ENCODE measurements at places on chromosomes 7 and 10.

DNA sequence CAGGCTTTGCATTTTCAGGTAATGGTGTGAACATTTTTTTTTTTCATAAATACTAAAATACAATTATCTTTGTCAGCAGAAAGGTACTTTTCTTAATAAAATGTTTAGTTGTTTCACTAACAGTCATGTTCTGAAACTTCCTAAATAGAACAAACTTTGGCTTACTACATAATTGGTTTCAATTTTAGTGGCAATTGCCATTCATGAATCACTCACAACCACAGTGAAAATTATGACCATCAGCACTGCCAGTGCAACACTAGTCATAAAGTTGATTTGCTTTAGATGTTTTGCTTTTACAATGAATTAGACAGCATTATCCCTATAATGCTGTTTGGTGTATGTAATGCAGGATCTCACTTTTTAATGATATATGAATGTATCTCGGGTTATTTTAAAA is 297.6 kb upstream of the PLXDC2 start:
- DNase-seq = no peak

DNA sequence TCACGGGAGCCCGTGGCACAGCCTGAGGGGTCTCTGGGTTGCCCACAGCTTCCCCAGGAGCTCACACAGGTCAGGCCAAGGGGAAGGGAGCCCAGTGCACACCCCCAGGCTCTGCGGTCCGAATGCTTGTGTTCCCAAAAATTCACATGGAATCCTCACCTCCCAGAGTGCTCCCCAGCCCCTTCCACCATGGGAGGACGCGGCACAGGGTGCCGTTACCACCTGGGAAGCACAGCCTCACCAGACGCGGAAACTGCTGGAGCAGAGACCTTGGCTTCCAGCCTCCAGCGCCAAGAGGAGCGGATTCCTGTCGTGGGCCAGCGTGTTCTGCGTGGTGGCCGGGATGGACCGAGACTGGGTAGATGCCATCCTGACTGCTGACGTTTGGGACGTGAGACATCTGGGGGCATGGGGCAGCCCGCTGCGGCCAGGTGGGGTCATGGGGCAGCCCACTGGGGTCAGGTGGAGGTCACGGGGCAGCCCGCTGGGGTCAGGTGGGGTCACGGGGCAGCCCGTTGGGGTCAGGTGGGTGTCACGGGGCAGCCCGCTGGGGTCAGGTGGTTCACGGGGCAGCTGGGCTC is 149.4 kb downstream of the WDR37 start:
- DNase-seq = no peak

GRCh38 chr7:132083126-132083525 is 493.1 kb downstream of the PLXNA4 start:
- no peak for DNase-seq

DNA sequence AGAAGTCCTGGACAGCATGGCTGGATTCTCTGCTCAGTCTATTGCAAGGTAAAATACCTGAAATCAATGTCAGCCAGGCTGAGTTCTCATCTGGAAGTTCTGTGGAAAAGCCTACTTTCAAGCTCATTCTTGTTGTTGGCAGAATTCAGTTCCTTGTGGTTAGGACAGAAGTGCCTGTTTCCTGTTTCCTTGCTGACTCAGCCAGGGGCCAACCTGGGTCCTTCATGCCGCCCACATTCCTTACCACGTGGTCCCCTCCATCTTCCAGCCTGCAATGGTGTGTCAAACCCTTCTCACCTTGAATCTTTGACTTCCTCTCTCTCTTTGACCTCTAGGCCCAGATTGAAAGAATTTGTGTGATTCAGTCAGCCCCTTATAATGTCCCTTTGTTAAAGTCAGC is 197.1 kb upstream of the STK17A start:
- DNase-seq = no peak

- no peak for DNase-seq
Measured at GRCh38 chr7:110130669-110131068, 960.3 kb upstream of the LRRN3 start.

DNA sequence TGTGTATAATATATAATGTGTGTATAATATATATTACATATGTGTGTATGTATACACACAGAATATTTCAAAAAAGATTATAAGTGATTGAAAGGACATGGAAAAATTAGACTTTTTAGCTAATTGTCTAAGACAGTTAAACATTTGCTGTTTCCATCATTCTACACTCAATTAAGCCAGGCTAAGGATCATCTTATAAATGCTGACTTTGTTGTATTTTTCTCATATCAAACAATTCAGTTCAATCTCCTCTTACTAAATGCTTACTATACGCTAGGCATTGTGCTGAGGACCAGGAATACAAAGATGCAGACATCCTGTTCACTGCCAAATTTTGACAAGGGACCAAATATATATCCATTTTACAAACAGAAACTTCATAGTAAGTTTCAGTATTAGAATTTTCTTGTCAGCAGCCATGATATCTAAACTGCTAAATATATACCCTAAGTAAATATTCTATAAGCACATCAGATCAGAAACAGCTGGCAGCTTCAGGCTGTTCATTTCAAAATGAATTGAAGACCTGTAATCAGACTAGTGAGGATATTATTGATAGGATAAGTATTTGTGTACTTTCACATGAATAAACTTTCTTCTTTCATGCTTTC is 10.3 kb upstream of the LRRN3 start:
- DNase-seq = no peak

GRCh38 chr10:34154383-34154900 is 660.7 kb downstream of the PARD3 start:
- DNase-seq = no peak

- DNase-seq = no peak
Measured at GRCh38 chr7:134828361-134828760, 48.9 kb downstream of the CALD1 start.

GRCh38 chr10:130036296-130037065 is 72.4 kb upstream of the EBF3 start:
- DNase-seq = no peak

- no peak for DNase-seq
Measured at GRCh38 chr10:103783681-103784080, 71.7 kb downstream of the SH3PXD2A start.

DNA sequence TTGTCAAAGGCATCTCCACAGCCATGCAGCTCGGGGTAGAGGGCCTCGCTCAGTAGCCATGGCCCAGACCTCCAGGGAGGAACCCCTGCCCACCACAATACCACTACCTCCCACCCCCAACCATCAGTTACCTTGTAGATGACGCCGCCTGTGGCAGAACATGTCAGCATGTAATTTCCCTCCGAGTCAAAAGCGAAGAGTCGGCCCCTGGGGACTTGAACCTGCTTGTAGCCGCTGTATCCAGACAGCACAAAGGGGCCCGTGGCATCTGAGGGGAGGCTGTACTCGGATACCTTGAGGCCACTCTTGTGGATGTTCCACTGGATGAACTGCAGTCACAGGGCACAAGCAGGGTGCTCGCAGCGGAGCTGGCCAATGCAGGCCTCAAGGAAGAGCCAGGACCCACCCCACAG is 16.3 kb upstream of the CYREN start:
- no peak for DNase-seq

GRCh38 chr7:30238721-30239441 is 45.5 kb upstream of the ZNRF2 start:
- DNase-seq = no peak

- no peak for DNase-seq
Measured at GRCh38 chr7:24956021-24956420, 24.0 kb downstream of the OSBPL3 start.

- DNase-seq = no peak
Measured at GRCh38 chr7:45013465-45013967, 13.5 kb downstream of the CCM2 start.

- DNase-seq = no peak
Measured at GRCh38 chr7:134427896-134428295, 31.0 kb downstream of the AKR1B1 start.

DNA sequence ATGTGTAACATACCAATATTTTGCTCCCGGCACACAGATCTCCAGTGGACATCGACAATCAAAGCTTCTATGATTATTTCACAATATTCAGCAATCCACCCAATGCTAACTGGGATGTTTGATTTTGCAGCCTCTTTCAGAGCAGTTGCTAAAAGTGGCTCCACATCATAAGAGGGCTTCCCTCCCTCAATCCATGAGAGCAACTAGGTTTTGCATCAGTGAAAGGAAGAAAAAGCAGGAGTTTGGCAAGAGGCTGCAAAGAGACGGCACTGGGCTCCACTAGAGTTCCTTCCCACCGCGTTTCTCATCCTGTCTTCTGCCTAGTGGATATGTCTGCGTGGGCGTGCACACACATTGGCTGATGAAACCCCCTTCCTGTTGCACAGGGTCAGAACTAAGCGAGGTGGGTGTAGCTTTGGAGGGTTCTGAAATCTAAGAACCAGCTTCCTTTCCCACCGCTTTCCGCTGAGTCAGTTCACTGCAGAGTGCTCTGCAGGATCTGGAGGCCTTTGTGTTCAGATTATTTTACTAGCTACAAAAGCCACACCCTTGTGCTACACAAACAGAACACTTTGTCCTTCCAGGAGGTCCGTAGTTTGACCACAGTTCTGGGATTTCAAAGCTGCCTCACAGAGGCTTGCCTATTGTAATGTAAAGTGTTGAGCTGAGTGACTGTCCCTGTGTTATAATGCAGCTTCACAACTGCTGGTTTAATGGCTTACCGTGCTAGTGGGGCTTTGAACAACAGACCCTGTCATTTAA is 28.1 kb downstream of the ARL4A start:
- DNase-seq = no peak

DNA sequence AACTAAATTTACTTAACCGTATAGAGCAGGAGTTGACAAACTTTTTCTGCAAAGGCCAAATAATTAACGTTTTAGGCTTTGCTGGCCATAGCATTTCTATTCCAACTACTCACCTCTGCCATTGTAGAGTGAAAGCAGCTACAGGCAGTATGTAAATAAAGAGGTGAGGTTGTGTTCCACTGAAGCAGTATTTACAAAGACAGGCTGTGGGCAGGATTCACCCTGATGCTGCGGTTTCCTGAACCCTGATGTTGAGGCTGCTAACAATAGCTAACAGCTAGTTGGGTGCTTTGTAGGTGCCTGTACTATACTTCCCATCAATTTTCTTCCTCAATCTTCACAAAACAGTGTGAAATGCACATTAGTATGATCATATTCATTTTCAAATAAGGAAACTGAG is 47.0 kb upstream of the LAMB1 start:
- no peak for DNase-seq

DNA sequence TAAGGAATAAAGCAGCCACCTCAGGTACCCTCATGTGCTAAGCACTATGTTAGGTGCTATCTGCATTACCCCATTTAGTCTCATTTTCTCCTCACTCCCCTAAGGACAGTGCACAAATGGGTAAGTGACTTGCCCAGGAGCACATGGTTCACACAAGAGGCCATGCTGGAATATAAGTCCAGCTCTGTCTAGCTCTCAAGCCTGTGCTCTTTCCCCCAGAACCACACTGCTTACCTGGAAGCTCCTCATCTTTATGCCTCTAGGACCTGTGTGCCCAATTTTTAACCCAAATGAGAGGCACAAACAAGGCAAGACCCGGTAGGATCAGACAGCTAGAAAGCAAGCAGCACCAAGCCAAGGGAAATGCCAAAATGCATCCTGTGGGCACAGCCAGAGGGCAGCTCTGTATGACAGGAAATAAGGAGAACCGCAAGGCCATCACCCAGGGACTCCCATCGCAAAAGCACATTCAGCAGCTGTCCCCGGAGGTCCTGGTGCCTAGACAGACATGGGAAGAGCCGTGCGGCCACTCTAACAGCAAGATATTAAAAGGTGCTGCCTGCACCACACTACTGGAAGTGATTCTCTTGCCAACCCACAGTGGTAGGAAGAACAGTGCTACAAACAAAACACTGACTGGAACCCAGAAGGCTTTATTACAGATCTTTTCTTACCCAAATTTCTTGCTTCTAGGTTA is 88.1 kb downstream of the GSAP start:
- no peak for DNase-seq

DNA sequence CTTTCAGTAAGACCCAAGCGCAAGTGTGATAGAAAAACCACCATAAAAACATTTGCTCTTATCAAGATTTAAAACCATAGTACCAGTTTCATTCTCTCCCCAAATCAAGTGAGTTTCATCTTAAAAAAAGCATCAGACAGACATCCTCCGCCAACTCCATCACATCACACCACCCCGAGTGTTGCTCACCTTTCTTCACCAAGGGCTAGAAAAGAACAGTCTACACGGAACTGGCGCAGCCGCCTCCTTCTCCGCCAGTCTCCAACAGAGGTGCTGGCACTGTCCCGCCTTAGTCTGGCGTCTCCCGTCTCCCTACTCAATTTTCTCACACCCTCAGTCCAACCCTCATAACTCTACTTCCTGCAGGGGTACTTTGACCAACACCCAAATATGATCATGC is 46.9 kb upstream of the WIPI2 start:
- DNase-seq = no peak

- DNase-seq = no peak
Measured at GRCh38 chr10:6025683-6026255, 36.4 kb downstream of the IL2RA start.

DNA sequence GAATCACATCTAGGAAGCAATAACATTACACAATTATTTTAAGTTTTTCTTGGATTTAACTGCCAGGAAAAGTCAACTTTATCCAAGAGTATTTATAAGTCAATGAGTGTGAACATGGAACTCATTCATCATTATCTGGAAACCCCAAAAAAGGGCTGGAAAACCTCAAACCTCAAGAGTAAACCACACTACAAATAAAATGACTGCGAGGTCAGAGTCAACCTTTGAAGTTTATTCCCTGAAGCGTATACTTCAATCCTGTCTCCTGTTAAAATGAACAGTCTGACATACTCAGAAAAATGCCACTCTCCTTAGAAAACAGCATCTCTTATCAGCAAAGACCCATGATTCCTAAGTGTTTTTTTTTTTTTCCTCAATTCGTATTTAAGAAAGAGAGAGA is 86.5 kb downstream of the RELN start:
- no peak for DNase-seq

DNA sequence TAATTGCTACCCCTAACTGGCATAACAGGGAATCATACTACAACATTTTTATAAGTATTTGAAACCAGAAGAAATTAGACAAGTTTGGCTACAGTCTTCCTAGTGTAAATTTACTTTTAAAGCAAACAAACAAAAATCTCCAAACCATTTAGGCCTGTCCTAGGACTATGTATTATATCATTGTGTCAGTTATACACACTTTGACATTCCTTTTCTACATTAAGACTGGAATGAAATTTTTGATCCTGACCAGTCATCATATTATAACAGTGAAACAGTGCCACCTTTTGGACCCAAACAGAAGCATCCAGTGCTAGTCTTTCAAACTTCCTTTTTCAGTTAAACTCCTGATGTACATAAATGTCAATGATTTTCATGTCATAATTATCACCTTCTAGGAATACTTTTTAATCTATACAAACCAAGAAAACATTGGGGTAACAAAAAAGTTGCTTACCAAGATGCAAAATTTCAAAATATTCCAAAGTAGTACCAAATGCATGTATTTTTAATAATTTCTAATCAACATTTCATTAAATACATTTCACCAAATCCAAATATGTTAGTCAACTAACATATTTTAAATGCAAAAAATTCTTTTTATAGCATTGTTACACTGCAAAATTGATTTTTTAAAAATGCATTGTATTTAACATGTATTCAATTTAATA is 75.7 kb downstream of the IMMP2L start:
- no peak for DNase-seq

- no peak for DNase-seq
Measured at GRCh38 chr10:29026065-29026797, 262.6 kb upstream of the LYZL1 start.

GRCh38 chr10:51344371-51344770 is 270.1 kb downstream of the PRKG1 start:
- DNase-seq = no peak

GRCh38 chr7:80411621-80412020 is 100.2 kb downstream of the GNAT3 start:
- no peak for DNase-seq

All from progenitor cell of endocrine pancreas (in vitro differentiated cells).